ENCODE measurements at places on chromosomes 1 and 21.

GRCh38 chr1:196774603-196775002 lies at the start of gene CFHR3:
TSS of gene CFHR3 (plus strand) at chr1:196774840. CDS start at chr1:196774887, 47 bp downstream.
- no peak for DNase-seq

- DNase-seq, result no peak
Measured at GRCh38 chr1:54409156-54410142, 3.3 kb upstream of the SSBP3 start.

DNA sequence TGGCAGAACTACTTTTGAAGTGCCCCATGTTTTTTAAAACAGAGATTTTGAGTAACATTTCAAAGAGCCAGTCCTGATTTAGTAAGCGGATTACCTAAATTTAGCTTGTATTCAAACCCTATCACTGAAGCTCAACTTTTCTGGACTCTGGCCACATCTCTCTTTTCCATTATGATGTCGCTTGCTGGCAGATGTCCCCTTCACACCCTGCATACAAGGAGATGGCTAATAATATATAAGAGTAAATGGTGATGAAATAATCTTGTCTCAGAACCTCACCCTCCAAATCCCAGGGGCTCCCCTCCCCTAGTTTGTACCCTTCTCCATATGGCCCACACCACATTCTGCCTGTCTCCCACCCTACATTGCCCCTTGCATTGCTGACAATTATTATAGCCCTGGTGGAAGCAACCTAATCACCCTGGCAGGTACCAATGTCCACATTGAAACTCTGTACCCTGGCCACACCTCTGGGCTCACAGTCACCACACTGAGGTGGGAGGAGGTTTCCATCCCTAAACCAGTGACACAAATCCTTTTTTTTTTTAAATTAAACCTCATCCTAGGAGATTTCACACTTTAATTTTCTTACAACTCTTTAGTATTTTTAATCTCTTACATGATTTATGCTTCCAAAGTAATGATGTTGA lies 106.0 kb upstream of the SYT6 start:
- DNase-seq, result no peak

- no peak for DNase-seq
Measured at GRCh38 chr1:246158131-246158530, 348.9 kb downstream of the SMYD3 start.

DNA sequence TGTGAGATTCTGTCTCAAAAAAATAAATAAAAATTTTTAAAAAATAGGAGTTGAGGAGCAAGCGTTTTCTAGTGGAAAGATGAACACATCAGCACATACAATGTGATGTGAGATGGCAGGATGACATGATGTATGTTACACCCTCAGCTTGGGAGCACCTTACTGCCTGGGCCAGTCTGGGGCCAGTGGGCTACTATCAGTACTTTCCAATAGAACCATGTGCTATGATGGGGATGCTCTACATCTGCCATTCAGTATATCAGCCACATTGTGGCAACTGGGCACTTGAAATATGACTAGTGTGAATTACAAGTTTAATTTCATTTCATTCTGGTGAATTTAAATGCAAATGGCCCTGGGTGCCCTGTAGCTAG lies 156.0 kb downstream of the PGBD5 start:
- DNase-seq, result no peak

- DNase-seq, result no peak
Measured at GRCh38 chr1:103075316-103076000, 32.9 kb downstream of the COL11A1 start.

- no peak for DNase-seq
Measured at GRCh38 chr1:97046765-97047420, 325.3 kb downstream of the PTBP2 start.

DNA sequence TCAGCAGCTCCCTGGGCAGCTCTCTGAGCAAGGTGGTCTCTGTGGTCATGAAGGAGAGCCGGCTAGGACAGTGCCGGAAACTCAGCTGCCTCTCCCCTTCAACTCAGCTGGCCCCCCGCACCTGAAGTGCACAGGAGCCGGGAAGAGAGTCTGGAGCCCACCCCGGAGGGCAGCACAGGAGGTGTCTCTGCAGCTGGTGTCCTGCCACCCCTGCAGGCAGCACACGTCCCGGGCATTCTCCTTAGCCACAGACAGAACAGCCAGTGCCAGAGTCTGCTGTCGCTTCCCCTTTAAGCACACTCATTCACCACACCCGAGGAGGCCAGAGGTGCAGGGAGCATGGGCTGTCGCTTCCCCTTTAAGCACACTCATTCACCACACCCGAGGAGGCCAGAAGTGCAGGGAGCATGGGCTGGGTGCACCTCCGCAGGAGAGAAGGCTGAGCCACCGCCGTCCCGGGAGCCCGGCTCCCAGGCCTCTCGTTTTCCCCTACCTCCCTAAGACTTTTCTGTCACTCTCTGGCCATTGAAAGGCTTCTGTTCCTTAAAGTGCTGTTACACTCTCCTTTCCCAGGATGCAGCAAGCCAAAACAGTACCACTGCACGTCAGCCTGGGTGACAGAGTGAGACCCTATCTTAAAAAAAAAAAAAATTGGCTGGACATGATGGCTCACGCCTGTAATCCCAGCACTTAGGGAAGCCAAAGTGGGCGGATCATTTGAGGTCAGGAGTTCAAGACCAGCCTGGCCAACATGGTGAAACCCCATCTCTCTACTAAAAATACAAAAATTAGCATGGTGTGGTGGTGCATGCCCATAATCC lies 16.9 kb upstream of the SAMD11 start:
- DNase-seq, result no peak

- no peak for DNase-seq
Measured at GRCh38 chr1:39861003-39861402, 22.3 kb downstream of the TRIT1 start.

GRCh38 chr1:245807306-245807705 lies 652.5 kb downstream of the KIF26B start:
- no peak for DNase-seq

DNA sequence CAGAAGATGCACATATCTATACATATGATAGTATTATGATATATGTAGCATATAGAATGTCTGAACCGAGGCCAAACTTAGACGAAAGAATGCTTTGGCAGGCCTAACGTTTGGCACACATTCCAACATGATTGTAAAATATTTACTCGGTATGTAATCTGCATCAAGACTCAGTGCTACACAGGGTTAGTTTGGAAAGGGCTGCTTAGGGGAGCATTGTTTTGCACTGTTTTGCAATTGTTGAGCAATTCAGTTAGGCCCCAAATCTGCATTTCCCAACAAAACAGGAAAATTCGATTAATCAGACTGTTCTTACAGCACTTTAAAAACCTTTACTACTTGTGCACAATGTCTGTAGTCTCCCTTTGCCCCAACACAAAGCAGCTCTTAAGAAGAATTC lies 216.0 kb upstream of the NEGR1 start:
- no peak for DNase-seq

DNA sequence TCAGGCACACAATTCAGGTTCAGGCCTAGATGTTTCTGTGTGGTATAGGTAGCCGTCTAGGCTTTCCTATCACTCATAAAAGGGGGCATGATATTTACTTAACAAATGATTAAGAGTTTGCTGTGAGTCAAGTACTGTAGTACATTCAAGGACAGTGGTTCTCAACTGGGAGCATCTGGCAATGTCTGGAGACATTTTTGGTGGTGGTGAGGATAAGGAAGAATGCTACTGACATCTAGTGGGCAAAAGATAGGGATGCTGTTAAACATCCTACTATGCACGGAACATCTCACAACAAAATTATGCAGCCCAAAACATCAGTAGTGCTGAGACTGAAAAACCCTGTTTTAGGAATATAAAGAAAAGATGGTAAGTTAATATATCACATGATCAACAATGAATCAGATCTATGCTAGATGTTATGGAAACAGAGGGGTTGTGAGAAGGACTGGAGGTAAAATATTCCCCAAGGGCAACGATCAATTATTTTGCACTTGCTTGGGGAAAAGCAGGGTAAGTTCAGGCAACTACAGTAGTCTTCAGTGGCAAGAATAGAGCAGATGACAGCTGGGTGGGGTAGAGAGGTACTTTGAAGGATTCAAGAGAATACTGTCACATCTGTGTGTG lies 4.9 kb downstream of the DNTTIP2 start:
- DNase-seq, result no peak

DNA sequence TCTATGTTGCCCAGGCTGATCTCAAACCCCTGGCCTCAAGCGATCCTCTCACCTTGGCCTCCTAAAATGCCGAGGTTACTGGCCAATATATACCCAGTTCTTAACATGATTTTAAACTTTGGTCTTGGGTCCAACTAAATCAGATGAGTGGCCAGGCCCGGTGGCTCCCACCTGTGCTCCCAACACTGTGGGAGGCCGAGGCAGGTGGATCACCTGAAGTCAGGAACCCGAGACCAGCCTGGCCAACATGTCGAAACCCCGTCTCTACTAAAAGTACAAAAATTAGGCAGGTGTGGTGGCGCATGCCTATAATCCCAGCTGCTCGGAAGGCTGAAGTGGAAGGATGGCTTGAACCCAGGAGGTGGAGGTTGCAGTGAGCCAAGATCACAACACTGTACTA lies 29.6 kb downstream of the TOMM20 start:
- DNase-seq, result no peak

- DNase-seq, result no peak
Measured at GRCh38 chr1:95010158-95010557, 62.6 kb downstream of the ALG14 start.

GRCh38 chr1:248348475-248348874 lies at the start of gene OR14C36:
TSS of gene OR14C36 (plus strand) at chr1:248348775. CDS start at chr1:248348775, 0 bp downstream.
- DNase-seq, result no peak

DNA sequence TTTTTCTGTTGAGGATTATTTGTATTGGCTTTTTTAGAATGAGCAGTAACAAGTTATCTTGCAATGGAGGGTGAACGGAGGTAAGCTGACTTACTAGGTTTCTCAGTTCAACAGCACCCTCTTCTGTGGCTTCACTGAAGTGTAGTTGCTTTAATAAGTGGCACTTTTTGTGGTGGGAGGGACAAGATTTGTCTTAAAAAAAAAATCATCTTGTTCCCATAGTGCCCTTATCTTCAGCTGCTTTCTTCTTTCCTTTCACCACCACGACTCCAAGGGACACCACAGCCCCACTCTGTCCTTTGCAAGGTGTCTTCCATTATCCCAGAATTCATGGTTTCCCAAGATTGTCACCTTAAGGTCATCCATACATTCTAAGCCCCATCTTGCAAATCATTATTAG lies 92.9 kb downstream of the PIGK start:
- no peak for DNase-seq

GRCh38 chr1:68525781-68526180 lies 28.9 kb upstream of the DEPDC1 start:
- DNase-seq, result no peak

DNA sequence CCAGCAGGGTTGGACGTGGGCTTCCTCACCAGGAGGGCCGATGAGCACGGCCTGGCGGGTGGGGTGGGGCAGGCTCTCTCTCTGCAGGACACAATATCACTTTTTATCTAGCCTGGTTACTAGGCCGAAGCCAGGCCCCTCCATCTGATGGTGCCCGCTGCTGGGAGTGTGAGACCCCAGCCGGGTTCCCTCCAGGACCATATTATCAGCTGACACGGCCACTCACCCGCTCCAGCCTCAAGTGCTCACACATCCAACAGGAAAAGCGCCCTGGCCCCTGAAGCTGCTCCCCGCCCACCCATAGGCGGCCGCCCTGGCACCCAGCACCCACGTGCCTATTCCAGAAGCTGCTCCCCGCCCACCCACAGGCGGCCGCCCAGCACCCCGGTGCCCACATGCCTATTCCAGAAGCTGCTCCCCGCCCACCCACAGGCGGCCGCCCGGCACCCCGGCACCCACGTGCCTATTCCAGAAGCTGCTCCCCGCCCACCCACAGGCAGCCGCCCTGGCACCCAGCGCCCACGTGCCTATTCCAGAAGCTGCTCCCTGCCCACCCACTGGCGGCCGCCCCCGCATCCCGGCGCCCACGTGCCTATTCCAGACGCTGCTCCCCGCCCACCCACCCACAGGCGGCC lies 5.0 kb downstream of the SLC19A1 start:
- DNase-seq, result no peak

DNA sequence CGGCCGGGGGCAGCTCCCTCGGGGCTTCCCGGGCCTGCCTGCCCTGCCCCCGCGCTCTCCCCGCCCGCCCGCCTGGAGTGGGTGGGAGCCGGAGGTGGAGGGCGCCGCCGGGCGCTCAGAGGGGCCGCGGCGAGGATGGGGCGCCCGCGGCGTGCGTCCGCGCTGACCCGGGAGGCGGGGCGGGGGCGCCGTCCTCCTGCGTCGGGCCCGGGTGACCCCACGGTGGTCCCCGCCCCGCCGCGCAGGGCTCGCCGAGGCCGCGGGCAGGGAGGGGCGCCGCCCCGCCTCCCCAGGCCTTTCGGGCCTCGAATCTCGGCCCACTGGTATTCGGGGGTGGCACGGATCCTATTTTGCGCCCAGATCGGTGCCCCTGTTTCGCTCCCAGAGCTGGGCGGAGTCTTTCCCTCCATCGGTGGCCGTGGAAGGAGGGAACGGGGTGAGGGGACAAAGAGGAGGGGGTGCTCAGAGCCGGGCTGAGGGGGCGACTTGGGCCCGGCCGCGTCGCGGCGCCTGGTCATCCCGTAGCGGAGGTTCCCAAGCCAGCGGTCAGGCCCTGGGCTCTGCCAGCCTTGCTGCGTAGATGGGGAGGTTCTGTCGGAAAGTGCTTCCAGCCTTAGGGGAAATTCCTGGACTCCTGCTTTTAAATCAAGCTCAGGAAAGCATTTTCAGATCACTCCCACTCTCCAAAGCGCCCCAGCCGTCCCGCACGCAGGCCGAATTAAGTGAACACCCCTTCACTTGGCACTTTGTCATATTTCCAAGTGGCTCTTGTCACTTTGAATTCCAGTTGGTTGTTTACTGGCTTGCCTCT lies 545 bp downstream of the PATJ start:
- peak; percentile 2 for DNase-seq

GRCh38 chr1:8554956-8555534 lies 237.1 kb downstream of the SLC45A1 start:
- DNase-seq, result no peak

DNA sequence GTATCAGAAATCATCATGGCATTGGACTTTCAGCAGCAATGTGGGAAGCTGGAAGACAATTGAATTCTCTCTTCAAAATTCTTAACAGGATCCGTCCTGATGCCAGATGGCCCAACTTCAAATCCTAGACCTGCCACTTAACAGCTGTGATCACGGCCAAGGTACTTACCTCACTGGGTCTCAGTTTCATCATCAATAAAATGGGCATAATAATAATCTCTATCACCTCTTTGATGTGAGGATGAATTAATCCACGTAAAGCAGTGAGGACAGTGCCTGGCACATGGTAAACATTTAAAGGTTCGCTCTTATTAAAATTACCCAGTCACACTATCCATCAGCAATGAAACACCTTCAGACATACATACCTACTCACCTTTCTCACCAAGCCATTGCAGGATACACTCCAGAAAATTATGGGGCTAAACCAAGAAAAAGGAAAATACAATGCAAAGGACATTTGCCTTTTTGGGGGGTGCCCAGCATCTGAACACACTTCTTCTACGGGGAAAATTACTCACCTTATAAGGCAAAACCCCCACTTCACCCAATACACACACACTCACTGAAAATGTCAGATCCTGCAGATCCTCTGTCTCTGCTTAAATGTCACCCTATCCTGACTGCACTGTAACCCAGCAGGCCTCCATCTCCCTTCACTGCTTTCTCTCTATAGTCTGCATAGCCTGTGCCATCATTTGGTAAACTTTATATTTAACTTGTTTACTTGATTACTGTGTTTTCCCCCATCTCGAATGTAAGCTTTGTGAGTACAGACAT lies 21.7 kb downstream of the GLIS1 start:
- DNase-seq, result no peak

- no peak for DNase-seq
Measured at GRCh38 chr1:170214117-170215032, 68.6 kb downstream of the NTMT2 start.
